ENCODE measurements at places on chromosomes 3 and 15. TPM values are rescaled to one million over a fixed set of nuclear protein-coding genes. Genes with fewer than 3 reads are reported as not detected.

DNA sequence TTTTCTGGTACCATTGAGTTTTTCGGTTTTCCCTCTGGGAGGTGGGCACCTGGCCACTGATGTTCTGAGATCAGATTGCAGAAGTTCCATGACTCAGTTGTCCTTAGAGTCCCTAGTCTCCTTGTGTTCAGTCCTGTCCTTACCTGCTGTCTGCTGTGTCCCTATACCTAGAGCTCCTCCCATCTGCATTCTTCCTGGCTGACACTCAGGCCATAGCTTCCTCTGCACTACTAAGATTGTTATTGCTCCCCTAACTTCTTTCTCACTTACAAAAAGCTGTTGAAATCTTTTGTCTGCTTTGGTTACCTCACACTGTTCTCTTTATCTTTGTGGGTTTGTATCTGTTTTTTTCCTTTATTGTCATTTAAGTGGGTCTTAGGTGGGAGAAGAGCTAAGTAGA, 13.2 kb downstream of the USP3 start:
- DNase-seq: no peak

GRCh38 chr15:52559022-52559421, 9.8 kb downstream of the ARPP19 start:
- DNase-seq: no peak

DNA sequence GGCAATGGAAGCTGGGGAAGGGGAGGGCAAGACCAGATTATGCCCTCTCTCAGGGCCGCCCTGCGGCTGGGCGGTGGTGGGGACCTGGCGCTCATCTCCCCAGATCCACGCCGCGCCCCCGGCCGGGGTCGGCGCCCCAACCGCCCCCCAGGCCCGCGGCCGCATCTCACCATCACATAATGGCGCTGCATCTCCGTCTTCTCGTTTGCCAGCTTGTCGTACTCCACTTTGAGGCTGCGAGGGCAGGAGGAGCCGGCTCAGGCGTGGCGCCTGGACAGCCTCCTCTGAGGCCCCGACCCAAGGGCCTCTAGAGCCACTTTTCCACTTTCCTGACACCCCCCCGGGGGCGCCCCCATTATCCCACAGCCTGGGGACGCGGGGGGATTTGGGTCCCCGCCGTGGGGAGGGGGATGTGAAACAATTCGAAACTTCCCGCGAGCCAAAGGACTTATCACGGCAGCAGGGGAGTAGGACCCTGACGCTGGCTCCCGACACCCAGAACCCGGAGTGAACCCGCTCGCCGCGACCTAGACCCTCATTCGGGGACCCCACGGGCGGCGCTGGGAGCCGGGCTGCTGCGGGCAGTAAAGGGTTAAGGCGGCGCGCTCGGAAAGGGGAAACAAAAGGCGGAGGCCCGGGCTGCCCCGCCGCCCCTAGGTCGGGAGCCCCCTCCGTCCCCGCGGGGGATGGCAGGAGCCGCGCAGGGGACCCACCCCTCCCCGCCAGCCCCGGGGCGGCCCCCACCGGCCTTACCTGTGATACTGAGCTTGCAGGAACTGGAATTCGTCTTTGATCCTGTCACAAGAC, 2.1 kb downstream of the TLE3 start:
- DNase-seq: no peak

DNA sequence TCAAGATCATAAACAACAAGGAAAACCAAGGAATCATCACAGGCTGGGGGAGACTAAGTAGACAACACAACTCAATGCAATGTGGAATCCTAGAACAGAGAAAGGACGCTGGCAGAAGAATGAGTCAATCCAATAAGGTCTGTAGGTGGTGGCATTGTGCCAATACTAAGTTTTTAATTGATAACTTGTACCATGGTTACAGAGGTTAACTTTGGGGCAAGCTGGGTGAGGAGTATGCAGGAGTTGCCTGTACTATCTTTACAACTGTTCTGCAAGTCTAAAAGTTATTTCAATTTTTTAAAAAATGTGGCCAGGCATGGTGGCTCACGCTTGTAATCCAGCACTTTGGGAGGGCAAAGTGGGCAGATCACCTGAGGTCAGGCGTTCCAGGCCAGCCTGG, 46.2 kb downstream of the RORA start:
- no peak for DNase-seq

- no peak for DNase-seq
Measured at GRCh38 chr3:149203758-149204157, 17.9 kb downstream of the CP start.

- DNase-seq: no peak
Measured at GRCh38 chr3:58392181-58392580, 41.5 kb downstream of the PDHB start.

- DNase-seq: no peak
Measured at GRCh38 chr3:191123231-191123630, 75.8 kb upstream of the OSTN start.

DNA sequence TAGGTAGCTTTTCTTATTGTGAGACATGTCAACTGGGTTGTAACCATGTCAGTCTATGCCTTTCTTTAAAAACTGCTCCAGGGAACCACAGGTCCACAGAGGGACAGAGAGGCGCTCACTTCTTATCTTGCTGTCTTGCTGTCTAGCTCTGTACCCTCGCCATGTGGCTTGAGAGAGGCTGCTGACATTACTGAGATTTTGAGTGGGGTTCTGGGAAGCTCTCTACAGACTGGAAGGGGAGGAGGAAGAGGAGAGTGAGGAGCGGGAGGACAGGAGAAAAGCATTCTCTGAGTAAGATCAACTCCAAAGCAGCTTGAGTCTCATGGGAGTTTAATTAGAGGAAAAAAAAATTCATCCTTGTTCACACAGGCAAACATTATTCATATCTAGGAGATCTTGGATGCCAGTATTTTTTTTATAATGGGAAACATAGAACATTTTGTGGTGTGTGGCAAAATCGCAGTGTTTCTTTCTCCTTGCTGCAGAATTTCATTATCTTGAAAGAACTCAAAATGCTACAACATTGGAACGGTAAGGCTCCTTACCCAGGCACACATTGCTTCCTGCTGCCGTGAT, 1037.0 kb upstream of the NR2F2 start:
- no peak for DNase-seq

DNA sequence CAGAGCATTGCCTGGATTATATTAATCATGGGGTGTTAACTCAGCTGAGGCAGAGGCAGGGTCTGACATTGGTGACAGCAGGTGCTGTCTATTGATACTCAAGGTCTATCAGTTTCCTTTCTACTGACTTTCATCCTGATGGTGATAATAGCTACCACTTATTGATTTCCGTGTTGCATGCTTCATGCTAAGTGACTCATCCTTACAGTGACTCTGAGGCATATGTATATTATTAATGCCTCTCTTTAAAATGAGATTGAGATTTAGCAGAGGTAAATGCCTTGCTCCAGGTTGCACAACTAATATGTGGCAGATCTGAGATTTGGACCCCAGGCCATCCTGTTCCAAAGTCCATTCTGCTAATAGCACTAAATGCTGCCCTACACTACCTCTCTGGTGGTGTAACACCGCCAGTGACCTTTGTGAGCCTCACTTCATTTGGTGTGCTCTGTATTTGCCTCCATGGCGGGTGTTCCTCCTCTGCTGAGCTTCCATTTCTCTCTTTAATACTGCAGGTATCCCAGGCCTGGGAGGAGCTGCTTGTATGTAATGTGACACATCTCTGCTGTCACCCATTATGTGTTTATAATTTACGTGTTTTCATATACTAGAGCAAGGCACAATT, 50.4 kb downstream of the GPR171 start:
- no peak for DNase-seq

GRCh38 chr3:63386568-63386967, 108.5 kb downstream of the SYNPR start:
- DNase-seq: no peak

DNA sequence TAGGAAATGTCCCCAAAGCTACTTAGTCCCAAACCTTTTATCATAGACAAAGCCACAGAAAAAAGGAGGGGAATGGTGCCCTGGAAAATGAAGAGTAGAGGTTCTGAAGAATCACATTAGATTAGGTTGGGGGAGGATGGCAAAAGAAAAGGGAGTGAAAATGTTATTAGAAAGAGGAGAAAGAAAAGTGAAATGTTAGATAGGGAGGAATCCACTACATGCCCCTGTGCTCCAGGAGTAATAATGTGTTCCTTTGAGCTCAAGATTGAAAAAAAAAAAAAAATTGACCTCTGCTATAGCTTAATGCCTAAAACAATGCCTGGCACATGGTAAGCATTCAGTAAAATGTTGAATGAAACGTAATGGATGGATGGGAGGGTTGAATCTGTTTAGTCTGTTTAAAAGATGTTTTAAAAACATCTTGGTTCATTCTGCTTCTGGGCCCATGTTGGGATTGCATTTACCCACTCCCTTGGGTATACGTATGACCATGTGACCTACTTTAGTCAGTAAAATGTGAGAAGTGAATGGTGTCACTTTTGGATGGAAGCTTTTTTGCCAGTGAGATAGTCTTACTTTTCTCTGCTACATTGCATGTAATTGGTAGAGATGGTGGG, 19.0 kb downstream of the MAPK6 start:
- DNase-seq: no peak

GRCh38 chr15:83449937-83450506, 2.9 kb downstream of the SH3GL3 start:
- no peak for DNase-seq

DNA sequence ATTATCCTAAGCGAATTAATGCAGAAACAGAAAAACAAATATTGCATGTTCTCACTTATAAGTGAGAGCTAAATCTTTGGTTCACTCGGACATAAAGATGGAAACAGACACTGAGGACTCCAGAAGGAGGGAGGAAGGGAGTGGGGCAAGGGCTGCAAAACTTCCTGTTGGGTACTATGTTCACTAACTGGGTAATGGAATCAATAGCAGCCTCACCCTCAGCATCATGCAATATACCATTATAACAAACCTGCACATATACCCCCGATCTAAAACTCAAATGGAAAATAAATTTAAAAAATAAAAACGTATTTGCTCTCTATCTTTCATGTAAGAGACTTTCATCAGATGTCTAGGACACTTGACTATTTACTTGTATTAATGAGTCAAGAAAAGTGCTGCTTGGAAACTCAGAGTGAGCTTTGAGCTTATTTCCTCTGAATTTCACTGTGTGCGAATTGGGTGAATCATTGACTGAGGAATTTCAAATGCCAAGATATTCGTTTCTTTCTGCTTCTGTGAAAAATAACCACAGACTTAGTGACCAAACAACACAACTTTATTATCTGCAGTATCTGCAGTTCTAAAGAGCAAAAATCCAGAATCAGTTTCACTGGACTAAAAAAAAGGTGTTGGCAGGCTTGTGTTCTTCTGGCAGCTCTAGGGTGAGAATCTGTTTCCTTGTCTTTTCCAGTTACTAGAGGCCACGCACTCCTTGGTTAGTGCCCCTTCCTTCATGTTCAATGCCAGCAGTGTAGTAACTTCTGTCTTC, 18.4 kb downstream of the TM4SF18 start:
- DNase-seq: peak; percentile 68

GRCh38 chr15:59232476-59232875, 25.8 kb downstream of the LDHAL6B start:
- peak; percentile 95 for DNase-seq

- DNase-seq: no peak
Measured at GRCh38 chr3:182818296-182818978, 25.1 kb downstream of the ATP11B start.

DNA sequence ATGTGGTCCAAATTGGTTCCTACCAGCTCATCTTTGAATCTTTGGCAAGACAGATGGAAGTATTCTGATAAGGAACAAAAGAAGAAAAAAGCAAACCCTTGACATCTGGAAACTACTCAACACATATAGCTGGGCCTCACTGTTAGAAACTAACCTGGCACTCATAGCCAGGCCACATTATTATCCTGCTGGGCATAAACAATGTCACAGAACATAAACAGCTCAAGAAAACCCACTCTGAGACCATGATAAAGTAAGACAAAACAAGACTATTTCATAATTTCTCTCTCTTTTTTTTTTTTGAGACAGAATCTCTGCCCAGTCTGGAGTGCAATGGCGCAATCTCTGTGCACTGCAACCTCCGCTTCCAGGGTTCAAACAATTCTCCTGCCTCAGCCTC, 1093.2 kb downstream of the FHIT start:
- DNase-seq: no peak

Gene FRMD4B
- 13.7 TPM for total RNA-seq

Gene ITIH1
- total RNA-seq: not detected

Gene RBSN
- 9.4 TPM for total RNA-seq

Gene SCN5A
- total RNA-seq: 1.6 TPM

Gene GOLGA6D
- not detected for total RNA-seq

Gene DAZL
- not detected for total RNA-seq
